ENCODE measurements at places on chromosomes 5 and 9. TPM values are rescaled to one million over a fixed set of nuclear protein-coding genes. Genes with fewer than 3 reads are reported as not detected.

The COL15A1 gene
- polyA plus RNA-seq: 74.5 TPM

GRCh38 chr9:135821116-135821515 lies 86.2 kb downstream of the CAMSAP1 start:
- DNase-seq: no peak

DNA sequence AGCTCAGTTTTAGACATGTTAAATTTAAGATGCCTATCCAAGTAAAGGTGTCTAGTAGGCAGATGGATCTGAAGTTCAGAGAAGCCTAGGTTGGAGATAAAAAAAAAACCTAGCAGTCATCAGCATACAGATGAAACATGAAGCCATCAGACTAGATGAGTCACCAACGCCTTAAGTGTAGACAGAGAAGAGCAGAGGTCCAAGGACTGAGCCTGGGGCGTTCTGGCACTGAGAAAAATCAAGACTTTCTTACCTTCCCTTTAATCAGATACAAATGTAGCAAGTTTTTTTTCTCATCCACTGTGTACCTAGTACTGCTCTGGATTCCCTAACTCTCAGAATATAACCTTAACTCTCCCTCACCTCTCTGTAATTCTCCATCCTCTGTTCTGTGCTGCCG lies 97.3 kb downstream of the SIL1 start:
- DNase-seq: no peak

DNA sequence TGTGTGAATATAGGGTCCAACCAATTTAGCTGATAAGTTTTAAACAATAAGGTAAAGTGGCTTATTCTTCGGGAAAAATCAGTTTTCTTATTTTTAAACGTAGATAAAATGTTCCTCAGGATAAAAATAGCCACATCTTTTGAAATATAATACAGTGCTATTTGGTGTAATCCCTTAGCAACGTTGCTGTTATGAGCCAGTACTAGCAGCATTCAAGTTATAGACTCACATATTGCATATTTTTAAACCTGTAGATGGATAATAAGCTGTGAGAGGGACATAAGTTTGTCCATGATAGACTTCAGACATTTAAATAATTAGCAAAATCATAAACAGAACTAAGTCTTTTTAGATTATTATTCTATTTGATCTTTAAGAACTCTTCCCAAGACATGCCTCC lies 6.3 kb downstream of the PDE4D start:
- no peak for DNase-seq

The RAPGEF6 gene
- polyA plus RNA-seq: 10.6 TPM

- DNase-seq: no peak
Observed at GRCh38 chr9:27755846-27756245, 182.6 kb upstream of the C9orf72 start.

DNA sequence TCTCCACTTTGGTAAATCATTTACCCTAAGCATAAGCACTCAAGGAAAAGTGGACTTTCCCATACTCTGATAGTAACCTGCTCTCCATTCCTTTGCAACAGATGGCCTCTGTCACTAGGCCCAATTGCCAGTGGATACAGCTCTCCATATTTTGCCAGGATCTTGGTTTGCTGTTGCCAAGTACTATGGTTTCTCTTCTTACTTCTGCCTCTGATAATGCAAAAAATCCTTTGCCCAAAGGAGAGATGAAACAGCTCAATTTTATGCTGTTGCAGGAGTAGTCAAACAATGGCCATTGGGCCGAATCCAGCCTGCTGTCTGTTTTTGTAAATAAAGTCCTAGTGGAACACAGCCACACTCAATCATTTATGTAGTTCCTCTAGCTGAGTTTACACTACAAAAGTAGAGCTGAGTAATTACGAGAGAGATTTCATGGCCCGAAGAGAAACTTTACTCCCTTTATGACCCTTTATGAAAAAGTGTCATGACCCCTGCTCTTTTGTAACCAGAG lies 92.5 kb downstream of the HTR4 start:
- DNase-seq: no peak
